ENCODE measurements at places on chromosomes 16 and 17. TPM values are rescaled to one million over a fixed set of nuclear protein-coding genes. Genes with fewer than 3 reads are reported as not detected.

The HSD11B2 gene
- 0.34 TPM for total RNA-seq

The ACAP1 gene
- not detected for total RNA-seq

The TRIM16 gene
- total RNA-seq, result 18.1 TPM

The PPL gene
- total RNA-seq, result 13.3 TPM

The DYNLL2 gene
- total RNA-seq, result 9.7 TPM

The HSPB9 gene
- total RNA-seq, result not detected

The RGS11 gene
- 0.94 TPM for total RNA-seq

The PIMREG gene
- 3.3 TPM for total RNA-seq

The CORO1A gene
- total RNA-seq, result 4.2 TPM

The MYH3 gene
- 1.3 TPM for total RNA-seq

The CCL13 gene
- total RNA-seq, result not detected

The DYNLRB2 gene
- total RNA-seq, result not detected

The SLC5A10 gene
- total RNA-seq, result not detected

The GRIN2C gene
- total RNA-seq, result not detected

The RNF112 gene
- total RNA-seq, result 2.3 TPM

The RAP1GAP2 gene
- 1.1 TPM for total RNA-seq

The NHLRC4 gene
- total RNA-seq, result 3.8 TPM

The SDK2 gene
- total RNA-seq, result 0.93 TPM

The FKBP10 gene
- 285 TPM for total RNA-seq

The KCNG4 gene
- total RNA-seq, result not detected

The PLA2G10 gene
- total RNA-seq, result not detected

The WFDC1 gene
- 2.5 TPM for total RNA-seq

The GRB7 gene
- not detected for total RNA-seq

The CLUH gene
- 34.4 TPM for total RNA-seq

The HOXB2 gene
- total RNA-seq, result 20.5 TPM

The RFFL gene
- total RNA-seq, result 7.0 TPM

The NEK8 gene
- 2.8 TPM for total RNA-seq

The CACNA1G gene
- 0.60 TPM for total RNA-seq

The CCL7 gene
- not detected for total RNA-seq

The DPEP1 gene
- 2.8 TPM for total RNA-seq

The NDUFB10 gene
- total RNA-seq, result 254 TPM

The GRAP gene
- 0.23 TPM for total RNA-seq

The RTN4RL1 gene
- 0.58 TPM for total RNA-seq

The KATNB1 gene
- total RNA-seq, result 20.3 TPM

The TOP2A gene
- 6.3 TPM for total RNA-seq

The PRSS27 gene
- total RNA-seq, result 3.6 TPM

The C17orf100 gene
- 2.9 TPM for total RNA-seq
